ENCODE measurements at places on chromosomes 5 and 9.

- DNase-seq, result no peak
These were observed 133.0 kb downstream of the C9orf50 start for GRCh38 chr9:129487658-129488483.

DNA sequence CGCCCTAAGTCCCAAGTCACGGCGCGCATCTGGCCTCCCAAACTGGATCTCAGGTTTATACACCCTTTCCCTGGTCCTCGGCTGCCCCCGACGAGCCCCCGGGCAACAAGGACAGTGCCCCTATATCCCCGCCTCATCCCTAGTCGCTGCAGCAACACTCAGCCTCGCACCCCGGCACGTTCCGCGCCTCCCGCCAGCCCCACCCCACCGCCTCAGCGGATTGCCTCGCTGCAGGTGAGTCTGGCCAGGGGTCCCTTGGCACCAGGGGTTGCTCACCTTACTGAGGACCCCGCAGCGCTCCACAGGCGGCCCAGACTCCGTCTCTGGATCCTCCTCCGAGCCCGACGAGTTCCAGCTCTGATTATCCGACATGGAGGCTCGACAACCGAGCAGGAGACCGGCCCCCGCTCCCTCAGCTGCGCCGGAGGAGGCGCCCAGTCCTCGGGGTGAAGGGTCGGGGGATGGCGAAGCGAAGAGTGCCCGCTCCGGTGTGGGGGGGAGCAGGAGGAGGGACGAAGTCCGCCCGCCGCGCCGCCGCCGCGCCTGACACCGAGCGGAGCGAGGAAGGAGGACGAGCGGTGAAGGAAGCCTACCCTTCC, 494 bp downstream of the CERT1 start:
- DNase-seq, result no peak

DNA sequence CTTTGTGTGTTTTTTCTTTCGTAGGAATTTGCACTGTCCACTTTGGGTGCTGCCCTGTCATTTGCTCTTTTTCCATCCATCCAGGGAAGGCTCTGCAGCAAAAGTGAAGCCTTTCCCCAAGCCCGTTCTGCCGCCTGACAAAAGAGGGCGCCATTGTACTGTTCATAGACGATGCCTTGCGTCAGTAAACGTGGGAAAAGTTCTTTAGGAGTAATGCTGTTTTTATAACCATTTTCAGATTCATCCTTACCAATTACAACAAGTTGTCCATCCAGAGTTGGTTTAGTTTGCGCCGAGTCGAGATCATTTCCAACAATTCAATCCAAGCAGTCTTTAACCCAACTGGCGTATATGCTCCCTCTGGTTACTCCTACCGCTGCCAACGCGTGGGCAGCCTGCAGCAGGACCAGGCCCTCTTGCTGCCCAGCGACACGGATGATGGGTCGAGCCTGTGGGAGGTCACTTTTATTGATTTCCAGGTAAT, 34.3 kb upstream of the RPS23 start:
- peak; percentile 72 for DNase-seq

DNA sequence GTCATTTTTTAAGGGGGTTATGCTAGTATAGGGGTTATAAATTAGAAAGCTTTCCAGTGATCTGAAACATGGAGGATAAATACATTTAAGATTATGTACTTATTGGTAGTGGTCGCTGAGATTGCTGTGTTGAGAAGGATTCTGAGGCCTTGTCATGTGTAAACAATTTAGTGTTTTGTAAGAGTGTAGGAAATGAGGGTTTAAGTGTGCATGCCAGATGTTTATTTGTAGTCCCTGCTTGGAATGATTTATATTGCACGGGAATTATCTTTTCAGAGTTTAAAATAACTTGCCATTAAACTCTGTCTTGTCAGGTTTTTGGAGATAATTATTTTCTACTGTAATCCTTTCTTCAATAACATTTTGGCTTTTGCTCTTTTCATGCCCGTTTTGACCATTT, 19.4 kb downstream of the ZNF618 start:
- DNase-seq, result no peak

- no peak for DNase-seq
These were observed 8.5 kb upstream of the EGFLAM start for GRCh38 chr5:38249812-38250211.

GRCh38 chr9:3474821-3475220, 51.0 kb downstream of the RFX3 start:
- DNase-seq, result no peak

DNA sequence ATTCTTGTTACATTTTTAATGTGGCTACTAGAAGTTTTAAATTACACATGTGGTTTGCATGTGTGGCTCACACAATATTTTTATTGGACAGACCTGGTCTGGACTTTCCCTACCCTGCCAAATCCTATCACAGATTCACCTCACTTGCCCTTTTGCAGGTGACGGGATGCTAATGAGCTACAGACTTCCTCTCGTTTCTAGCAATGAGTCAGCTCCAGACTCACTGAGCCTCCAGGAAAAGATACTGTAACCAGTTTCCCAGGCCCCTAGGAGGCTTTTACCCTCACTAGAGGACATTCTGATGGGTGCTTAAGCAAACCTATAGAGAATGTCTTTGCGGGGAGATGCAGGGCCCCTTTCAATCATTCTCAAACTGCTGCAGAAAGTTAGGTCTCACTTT, 135.4 kb downstream of the WDR41 start:
- DNase-seq, result peak; percentile 46

- DNase-seq, result no peak
These were observed 165.9 kb downstream of the TMC1 start for GRCh38 chr9:72687331-72687730.

GRCh38 chr9:88747768-88748167, 212.8 kb downstream of the NXNL2 start:
- peak; percentile 77 for DNase-seq

DNA sequence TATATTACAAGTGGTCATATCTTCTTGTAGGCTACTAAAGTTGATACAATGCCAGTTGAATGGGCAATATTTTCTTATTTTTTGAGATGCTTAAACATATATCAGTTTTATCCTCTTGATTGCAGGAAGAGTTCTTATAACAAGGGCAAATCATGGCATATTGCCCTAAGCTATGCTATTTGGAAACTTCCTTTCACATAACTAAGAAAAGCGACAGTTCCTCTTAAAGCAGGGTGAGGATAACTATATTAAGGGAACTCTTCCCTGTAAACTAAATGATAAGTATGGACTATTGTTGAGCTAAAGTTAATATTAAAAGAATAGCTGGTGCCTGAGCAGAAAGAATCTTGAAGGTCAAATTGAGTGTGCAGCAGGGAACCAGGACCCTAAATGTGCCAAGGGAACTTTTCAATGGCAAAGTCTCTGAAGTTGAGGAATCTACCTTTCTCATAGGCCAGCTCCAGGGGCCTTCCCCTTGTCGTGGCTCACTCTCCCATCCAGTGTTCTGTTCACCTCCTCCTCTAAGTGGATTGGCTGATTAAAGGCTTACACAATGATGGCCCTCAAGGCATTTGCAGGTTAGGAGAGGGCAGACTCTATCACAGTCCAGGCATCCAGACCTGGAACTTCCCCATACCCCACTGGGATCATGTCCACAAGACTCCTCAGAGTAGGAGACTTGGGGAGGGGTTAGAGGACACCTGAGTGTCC, 26.8 kb downstream of the FYB1 start:
- no peak for DNase-seq

DNA sequence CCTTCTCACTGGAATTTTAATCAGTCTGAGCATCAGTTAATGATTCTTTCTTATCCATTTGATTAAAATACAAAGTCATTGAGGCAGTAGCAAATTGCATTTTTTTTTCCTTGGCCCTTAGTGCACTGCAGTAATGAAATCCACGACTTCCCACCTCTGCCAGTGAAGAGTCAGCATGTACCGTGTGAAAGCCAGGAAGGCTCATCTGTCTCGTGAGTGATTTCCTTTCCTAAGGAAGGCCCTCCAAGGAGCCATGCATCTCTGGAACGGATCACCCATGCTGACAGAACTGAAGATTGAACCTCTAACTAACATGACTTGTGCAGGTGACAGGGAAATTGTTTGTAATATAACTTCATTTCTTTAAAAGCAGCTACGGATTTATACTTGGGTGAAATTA, 51.6 kb downstream of the MED10 start:
- no peak for DNase-seq

DNA sequence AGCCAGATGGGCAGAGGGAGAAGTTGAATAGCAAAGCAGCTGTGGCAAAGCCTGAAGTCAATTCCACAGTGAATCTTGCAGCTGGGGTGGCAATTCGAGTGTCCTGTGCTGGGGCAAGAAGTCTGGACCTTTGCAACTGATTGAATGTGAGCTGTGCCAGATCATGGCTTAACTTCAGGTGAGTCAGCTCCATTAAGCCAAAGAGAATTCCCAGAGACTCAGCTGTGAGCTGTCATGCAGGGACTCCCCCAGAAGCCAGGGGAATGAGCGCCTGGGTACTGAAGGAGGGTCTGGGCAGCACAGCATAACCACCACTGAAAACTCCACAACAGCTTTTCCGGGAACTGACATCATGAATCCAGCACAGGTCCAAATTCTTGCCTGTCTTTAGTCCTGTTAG, 153.5 kb upstream of the TRPC7 start:
- DNase-seq, result no peak

DNA sequence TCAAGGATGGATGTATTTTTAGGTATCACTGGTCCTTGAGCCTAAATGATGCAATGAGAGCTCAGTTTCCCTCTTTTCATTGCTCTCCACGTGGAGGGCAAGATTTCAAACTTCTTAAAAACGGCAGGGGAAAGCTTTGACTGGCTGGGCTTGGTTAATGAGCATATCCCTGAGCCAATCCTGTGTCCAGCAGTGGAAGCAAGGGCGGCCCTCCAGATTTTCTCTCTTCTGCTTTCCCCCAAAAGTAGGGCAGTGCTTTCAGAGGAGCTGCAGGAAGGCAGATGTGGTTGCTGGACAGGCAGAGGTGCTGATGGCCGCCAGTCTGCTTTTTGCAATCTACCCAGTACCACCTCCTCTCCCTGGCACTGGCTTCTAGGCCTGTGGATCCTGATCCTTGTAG, 30.0 kb upstream of the TBC1D2 start:
- DNase-seq, result no peak

DNA sequence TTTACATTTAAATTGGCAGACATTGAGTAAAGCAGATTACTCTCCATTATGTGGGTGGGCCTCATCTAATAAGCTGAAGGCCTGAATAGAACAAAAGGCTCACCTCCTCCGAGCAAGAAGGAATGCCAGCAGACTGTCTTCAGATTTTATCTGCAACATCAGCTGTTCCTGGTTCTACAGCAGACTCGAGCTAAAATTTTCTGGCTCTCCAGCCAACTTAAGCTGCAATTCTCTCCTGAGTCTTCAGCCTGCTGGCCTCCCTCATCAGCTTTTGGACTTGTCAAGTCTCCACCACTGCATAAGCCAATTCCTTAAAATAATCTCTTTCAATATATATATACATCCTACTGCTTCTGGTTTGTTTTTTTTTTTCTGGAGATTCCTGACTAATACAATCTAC, 12.5 kb downstream of the TRPM3 start:
- no peak for DNase-seq

DNA sequence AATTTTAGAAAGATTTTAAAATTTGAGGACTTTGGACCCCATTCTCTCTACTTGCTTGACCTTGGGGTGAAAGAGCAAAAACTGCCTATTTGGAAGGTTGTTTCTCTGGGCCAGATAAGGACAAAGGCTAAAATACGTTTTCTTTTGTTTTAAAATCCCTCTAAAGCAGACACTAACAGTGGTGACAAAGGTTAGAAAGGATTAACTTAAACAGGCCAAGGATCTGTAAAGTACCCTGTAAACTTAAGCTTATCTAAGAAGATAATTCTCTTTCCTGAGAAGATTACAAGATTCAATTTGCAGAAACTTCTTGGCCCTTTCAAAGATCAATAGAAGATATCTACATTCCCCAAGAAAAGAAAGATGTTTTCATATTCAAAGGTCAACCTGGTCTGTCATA, 12.1 kb downstream of the TRPM6 start:
- DNase-seq, result no peak

GRCh38 chr5:174552428-174552827, 172.0 kb upstream of the MSX2 start:
- no peak for DNase-seq

GRCh38 chr5:160198841-160199409, 30.4 kb upstream of the FABP6 start:
- DNase-seq, result no peak

- no peak for DNase-seq
These were observed 79.2 kb downstream of the ISOC1 start for GRCh38 chr5:129173771-129174170.

- DNase-seq, result no peak
These were observed 93.4 kb upstream of the JAK2 start for GRCh38 chr9:4891674-4892073.

DNA sequence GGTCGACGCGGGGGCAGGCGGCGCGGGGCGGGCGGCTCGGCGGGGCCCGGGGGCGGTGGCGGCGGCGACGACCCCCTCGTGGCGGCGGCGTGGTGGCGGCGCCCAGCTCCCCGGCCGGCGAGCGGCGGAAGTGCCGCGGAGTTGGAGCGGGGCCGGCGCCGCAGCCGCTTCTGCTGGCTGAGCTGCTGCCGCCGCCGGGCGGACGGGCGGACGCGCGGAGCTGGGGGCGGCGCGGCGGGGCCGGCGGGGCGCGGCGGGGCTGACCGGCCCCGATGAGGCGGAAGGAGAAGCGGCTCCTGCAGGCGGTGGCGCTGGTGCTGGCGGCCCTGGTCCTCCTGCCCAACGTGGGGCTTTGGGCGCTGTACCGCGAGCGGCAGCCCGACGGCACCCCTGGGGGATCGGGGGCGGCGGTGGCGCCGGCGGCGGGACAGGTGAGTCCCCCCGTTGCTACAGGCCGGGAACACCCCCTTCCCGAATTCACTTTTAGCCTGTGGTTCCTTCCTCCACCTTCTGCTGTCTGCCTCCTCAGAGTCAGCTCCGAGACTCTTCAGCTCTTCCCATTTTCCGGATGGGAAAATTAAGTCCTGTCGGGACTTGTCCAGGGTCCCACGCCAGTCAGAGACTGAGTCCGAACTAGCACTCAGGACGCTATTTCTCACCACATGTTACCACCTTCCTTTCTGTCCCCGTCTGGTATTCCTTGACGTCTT, at the start of gene GALNT10:
TSS of gene GALNT10 (plus strand) at position 139 of the 710 bp plus-strand sequence. CDS start at position 273, 134 bp downstream.
- peak; percentile 46 for DNase-seq

All from AG09319 (cell line).